Hematopoietic multipotent progenitor cell treated with erythropoietin and hydrocortisone succinate and interleukin-3 and kit ligand, for 8 days (in vitro differentiated cells): ENCODE measurements at places on chromosomes 1 and 21.

GRCh38 chr1:197415221-197415620 is 147.2 kb downstream of the CRB1 start:
- no peak for DNase-seq

DNA sequence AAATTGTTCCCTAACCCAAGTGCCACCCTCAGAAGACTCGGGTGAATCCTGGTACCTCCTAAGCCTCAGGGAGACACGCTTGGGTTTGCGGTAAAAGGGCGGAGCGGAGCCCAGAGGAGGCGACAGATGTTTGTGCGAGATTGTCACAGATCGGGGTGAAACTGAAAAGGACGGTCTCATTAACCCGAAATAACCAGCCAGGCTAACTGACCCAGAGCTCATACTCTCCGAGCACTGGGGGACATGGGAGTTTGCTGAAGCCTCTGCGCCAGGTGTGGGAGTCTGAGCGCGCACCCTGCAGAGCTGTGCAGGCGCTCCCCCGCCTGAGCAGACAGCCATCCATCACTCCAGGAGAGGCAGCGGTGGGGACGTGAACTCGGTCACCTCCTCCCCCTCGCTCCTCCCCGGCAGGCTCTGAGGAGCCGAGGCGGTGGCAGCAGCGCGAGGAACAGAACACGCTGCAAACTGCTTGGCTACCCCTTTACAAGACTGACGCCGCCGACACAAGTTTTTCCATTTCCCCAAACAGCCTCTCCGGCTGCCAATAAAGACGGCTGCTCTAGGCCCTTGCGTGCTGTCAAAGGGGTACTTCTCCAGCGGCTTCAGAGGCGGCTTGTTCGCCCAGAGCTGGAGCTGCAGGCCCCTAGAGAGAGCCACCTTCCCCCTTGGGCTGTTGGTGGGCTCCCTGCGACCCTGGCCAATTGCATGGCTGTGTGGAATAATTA is 43.5 kb downstream of the RRAGC start:
- DNase-seq = peak; percentile 97

- no peak for DNase-seq
Observed at GRCh38 chr1:99004254-99004860, 304 bp downstream of the PLPPR5 start.

- no peak for DNase-seq
Observed at GRCh38 chr1:5371270-5371669, 621.0 kb downstream of the NPHP4 start.

- DNase-seq = peak; percentile 42
Observed at GRCh38 chr1:51506537-51506936, 12.5 kb downstream of the EPS15 start.

- DNase-seq = no peak
Observed at GRCh38 chr1:34697818-34698217, 57.0 kb upstream of the GJB5 start.

DNA sequence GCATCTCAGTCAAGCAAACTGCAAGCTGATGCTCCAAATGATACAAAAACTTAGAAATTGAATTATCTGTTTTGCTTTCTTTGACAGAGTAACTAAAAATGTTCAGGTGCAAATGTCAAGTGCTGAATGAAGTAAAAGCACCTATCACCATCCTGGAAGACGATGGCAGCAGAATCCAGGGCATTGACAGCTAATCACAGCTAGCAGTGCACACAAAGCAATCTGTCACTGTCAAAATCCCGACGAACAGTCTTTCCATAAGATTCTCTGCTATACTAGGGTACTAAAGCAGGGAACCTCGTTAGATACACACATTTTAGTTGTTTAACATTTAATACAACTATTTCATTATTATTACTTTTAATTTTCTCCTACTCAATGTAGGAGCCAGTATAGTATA is 233.3 kb downstream of the BRINP3 start:
- DNase-seq = no peak

DNA sequence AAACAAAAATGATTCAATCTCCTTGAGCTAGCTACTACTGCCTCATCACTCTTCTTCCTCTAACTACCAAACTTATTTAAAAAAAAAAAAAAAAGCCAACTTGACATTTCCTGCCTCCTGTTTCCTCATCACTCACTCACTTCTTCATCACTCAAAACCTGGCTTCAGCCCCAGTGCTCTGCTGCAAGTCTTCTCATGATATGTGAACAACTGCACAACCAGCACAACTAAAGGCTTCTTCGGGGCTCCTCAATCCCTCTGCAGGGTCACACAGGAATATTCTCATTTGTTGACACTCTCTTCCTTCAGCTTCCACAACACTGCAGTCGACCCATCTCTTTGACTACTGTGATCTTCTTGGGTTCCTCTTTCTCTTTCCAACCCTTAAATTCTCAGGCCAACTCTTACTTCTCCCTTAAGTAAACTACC is 7.6 kb downstream of the MTF1 start:
- DNase-seq = no peak

- DNase-seq = no peak
Observed at GRCh38 chr1:56456435-56457101, 122.8 kb downstream of the PLPP3 start.

- DNase-seq = no peak
Observed at GRCh38 chr1:117427297-117427696, 60.0 kb downstream of the MAN1A2 start.

DNA sequence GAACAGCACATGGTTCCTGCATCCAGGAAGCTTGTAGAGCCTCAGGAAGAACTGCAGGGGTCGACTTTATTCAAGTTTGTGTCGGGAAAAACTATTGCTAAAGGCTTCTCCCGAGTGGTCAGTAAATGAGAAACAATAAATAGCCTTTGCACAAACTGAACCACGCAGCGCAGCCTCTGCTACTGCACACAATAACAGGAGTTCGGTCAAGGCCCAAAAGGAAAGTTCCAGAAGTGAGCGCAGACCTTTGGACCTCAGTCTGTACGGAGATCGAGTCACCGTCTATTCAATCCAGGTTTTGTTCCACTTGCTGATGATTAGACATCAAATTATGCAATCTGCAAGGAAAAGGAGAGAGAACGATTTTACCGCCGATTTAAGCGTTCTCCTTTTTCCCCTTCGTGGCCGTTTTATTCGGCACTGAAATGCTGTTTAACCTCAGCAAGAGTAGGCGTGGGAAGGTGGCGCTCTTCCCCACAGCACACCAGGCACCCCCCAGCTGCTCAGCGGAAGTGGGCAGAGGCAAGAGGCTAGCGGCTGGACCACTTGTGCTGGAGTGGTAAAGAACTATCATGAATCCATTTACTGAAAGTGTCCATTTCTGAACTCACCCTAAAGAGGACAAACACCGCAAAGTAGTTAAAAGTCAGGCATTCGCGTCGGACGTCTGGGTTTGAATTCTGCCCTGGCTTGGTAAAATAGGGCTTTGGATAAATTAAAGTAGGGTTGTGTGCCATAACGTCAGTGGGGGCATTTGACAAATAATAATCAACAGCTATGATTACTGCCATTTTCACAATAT is 6.1 kb upstream of the LHX8 start:
- DNase-seq = no peak

DNA sequence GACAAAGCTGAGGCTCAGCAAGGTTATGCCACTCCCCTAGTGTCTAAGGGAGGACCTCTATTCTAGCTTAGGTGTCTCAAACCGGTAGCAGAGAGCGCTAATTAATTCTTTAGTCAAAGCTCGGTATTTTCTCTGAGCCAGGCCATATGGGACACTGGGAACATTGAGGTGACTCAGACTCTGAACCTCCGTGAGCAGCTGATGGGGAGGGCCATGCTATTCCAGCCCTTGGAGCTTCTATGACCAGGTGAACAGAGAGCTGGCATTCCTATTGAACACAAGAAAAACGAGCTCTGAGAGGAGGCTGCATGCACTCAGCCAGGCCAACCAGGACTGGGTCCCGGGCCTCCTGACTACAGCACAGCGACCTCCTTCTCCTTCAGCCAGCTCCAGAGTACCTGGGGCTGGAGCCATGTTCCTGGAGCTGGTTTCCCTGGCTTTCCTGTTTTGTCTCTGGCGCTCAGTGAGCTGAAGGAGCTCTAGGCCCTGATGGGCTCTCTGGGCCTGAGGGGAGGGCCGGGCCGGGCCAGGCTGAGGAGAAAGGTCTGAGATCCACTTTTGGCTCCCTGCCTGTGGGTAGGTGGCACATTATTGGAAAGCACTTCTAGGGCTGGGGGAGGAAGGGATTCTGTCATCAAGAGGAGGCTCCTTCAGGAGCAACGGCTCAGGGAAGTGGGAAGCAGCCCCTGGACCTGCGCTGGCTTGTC is 37.0 kb downstream of the SLC9A1 start:
- DNase-seq = no peak

- no peak for DNase-seq
Observed at GRCh38 chr1:43422995-43423671, 30.6 kb downstream of the HYI start.

DNA sequence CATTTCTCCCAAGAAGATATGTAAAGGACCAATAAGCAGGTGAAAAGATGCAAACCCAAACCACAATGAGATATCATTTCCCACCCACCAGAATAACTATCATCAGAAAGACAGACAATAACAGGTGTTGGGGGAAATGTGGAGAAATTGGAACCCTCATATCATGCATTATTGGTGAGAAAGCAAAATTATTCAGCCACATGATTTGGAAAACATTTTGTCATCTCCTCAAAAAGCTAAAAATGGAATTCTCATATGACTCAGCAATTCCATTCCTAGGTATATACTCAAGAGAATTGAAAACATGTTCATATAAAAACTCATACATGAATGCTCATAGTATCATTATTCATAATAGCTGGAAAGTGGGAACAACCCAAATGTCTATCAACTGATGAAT is 25.1 kb upstream of the RNF186 start:
- DNase-seq = no peak

DNA sequence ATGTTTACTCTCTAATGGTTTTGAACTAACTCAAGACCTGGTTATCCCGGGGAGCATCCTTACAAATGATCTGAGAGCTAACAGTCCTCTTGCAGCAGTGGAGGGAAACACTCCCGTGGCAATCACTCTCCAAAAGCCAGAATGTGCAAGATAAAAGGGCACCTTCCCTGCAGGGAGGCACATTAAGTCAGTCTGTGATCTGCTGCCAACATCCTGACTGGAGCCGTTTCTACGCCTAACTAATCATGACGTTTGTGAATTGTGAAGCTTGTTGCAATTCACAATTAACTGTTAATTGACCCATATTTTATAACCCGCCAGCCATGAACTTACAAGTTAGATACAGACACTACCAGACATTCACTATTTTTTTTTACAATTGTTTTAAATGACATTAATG is 52.1 kb upstream of the LGALS8 start:
- no peak for DNase-seq

- DNase-seq = no peak
Observed at GRCh38 chr1:218985424-218985984, 188.2 kb upstream of the LYPLAL1 start.

GRCh38 chr1:180154003-180154324 is 705 bp upstream of the QSOX1 start:
- DNase-seq = no peak

DNA sequence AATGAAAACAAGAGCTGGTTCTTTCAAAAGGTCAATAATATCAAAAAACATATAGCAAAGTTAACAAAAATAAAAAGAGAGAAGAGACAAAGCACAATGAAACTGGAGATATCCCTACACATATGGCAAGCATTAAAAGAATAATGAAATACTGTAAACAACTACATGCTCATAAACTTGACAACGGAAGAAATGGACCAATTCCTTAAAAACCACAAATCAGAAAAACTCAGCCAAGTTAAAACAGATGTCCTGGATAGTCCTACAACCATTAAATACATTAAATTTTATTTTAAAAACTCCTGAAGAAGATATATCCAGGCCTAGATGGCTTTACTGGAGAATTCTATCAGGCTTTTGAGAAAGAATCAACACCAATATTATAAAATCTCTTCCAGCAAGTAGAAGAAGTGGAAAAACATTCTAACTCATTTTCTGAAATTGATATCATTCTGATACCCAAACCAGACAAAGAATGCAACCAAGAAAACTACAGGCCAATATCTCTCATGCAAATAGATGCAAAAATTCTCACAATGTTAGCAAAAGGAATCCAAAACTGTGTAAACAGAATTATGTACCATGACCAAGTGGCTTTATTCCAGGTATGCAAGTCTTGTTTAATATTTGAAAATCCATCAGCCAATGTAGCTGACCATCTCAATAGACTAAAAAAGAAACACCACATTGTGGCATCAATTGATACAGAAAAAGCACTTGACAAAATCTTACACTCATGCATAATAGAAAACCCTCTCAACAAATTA is 56.1 kb upstream of the LRRC7 start:
- no peak for DNase-seq

GRCh38 chr21:37074197-37074510 is 1.1 kb downstream of the TTC3 start:
- no peak for DNase-seq

- no peak for DNase-seq
Observed at GRCh38 chr1:14739082-14739832, 140.8 kb downstream of the KAZN start.

DNA sequence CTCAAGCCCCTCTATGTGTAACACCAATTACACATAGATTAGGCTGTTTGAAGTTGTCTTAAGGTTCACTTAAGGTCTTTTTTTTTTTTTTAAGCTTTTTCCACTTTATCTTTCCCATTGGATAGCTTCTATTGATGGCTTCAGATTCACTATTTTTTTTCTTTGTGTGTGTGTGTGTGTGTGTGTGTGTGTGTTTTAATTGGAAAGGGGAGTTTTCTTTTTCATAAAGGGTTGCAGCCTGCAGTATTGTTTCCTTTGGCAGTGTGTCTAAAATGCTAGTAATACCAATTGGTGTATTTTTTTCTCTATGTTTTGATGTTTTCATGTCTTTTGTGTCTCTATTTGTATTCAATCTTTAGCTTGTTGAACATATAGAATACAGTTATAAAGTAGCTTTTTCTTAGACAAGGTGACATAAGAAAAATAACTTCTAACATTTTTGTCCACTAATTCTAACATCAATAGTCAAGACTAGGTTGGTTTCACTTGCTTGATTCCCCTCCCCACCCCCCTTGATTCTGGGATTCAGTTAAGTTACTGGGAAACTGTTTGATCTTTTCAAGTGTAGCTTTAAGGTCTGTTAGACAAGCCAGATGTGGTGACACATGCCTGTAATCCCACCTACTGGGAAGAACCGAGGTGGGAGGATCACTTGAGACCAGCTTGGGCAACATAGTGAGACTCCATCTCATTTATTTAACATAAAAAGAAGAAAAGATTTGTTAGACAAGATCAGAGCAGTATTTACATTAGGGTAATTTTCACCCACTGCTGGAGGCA is 21.4 kb downstream of the PRRC2C start:
- DNase-seq = no peak

GRCh38 chr1:183234660-183235476 is 48.8 kb downstream of the LAMC2 start:
- DNase-seq = no peak
